ENCODE measurements at places on chromosomes 2 and 18.

GRCh38 chr2:71896385-71897136, 251.1 kb downstream of the CYP26B1 start:
- DNase-seq = no peak

- no peak for DNase-seq
Measured at GRCh38 chr2:25375989-25376545, 34.3 kb upstream of the DNMT3A start.

GRCh38 chr2:2898744-2899143, 478.9 kb downstream of the EIPR1 start:
- no peak for DNase-seq

- DNase-seq = peak; percentile 94
Measured at GRCh38 chr2:224927646-224928173, 114.6 kb downstream of the DOCK10 start.

- no peak for DNase-seq
Measured at GRCh38 chr2:202042444-202042843, 8.8 kb downstream of the FZD7 start.

- DNase-seq = no peak
Measured at GRCh38 chr2:1422131-1422530, 8.9 kb downstream of the TPO start.

- no peak for DNase-seq
Measured at GRCh38 chr2:23784971-23785370, 142.0 kb downstream of the ATAD2B start.

DNA sequence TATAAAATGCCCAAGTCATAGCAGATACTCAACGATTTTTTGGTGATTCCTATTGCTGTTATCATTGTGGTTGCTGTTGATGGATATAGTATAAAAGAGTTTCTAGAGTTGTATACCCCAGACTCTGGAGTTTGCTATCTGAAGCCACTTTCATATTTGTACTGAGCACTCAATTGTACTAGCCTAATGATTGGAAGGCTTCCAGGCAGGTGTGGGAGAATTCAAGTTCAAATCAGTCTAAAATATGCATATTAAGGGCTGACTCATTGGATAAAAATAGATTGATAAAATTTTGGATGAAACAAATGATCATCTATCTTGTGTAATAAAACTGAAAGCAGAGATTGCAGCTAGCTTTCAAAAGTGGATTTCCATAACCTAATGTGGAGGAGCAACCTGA, 122.9 kb downstream of the NEB start:
- no peak for DNase-seq

DNA sequence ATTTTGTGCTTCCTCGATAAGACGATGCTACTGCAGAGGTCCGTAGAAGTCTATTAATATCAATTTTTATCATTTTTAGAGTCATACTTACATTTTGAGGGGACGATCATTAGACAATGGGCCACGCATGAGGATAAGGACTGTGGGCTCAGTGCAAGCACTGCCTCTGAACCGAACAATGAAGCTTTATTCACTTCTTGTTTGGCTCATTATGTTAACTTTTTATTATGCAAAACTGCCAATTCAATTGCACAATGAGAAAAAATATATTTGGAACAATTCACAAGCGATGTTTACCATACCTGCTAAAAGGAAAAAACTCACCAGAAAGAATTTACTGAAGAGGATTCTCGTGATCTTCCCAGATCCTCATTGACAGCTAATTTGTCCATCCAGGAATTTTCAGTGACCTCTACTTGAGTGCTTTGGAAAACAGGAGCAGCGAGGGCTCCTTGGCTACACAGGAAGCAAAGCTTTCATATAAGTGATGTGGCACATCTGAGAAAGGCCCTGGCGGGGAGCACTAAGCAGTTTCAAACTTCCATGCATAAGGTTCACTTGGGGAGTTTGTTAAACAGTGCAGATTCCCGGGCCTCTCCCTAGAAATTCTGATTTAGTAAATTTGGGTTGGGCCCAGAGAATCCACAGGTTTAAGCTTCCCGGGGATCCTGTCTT, 13.3 kb upstream of the CAPN13 start:
- no peak for DNase-seq

- no peak for DNase-seq
Measured at GRCh38 chr2:18891600-18892345, 302.4 kb upstream of the NT5C1B start.

DNA sequence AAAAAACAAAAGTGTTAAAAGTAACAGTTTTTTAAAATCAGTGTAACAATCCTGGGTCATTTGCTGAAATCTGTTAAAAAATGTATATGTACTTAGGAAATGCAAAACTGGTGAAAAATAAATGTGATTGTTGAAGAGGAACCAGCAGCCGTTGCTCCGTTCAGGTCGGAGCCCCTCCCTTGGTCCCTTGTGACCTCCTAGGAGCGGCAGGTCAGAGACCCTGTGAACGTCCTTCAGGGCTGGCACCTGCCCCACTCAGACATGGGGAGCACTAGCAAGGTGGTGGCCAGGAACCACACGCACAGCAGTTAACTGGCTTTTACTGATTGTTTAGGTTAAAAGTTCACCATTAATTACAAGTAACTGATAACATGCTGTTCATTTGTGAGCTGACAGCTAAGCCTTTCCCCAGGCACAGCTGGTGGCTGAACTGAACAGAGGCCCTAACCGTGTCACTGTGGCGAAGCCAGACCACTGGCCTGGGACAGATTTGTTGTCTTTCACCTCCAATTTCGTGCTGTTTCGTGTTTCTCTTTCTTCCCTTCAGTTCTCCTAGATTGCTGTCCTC, 159.2 kb upstream of the ALKAL2 start:
- no peak for DNase-seq

DNA sequence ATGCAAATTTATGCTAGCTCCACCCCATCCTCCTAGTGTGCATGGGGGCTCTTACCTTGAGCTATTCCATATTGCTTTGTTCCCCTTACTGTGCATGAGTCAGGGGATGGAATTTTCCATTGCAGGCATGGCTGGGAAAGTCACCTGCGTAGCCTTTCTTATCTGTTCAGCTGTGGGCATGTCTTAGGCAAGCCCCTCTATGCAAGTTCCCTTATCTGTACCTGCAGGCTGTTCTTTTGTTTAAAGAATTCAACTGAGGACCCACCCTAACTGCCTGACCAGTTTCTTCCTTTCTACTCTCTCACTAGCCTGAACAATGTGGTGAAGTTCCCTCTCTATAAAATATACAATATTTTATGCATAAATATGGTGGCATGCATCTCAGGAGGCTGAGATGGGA, 54.2 kb upstream of the CDCA7 start:
- DNase-seq = no peak

- DNase-seq = no peak
Measured at GRCh38 chr2:44680983-44681531, 260.4 kb upstream of the SIX3 start.

GRCh38 chr2:240437551-240437860, 2.0 kb downstream of the GPC1 start:
- DNase-seq = no peak
